A549 treated with CORT108297 at 1 μM for 4 hours (cell line): ENCODE measurements at places on chromosomes 7 and 10. TPM values are rescaled to one million over a fixed set of nuclear protein-coding genes. Genes with fewer than 3 reads are reported as not detected.

The TRIM74 gene
- 0.20 to 0.61 TPM (median 0.47 TPM) in 5 replicates for total RNA-seq

The GCK gene
- total RNA-seq: not detected in 5 replicates

The KEL gene
- not detected in 5 replicates for total RNA-seq

The CCDC172 gene
- total RNA-seq: not detected in 5 replicates

The TRIM50 gene
- not detected in 5 replicates for total RNA-seq

The KCP gene
- total RNA-seq: 0.14 to 0.25 TPM (median 0.22 TPM) in 5 replicates

The MALSU1 gene
- 70.9 to 88.0 TPM (median 86.3 TPM) in 5 replicates for total RNA-seq

The ADCYAP1R1 gene
- total RNA-seq: 0.06 to 0.09 TPM (median 0.06 TPM) in 4 of 5 replicates, not detected in the other

The AOAH gene
- 0.10 TPM in 1 of 5 replicates, not detected in the others for total RNA-seq

The FAM20C gene
- total RNA-seq: 29.0 to 46.3 TPM (median 41.5 TPM) in 5 replicates

The CALML3 gene
- total RNA-seq: 0.02 TPM in 1 of 5 replicates, not detected in the others

The ASL gene
- total RNA-seq: 20.8 to 26.1 TPM (median 24.0 TPM) in 5 replicates

The NUTM2A gene
- total RNA-seq: 0.03 to 0.14 TPM (median 0.09 TPM) in 5 replicates

The NYAP1 gene
- 1.5 to 2.4 TPM (median 2.3 TPM) in 5 replicates for total RNA-seq

The ADCK2 gene
- 16.0 to 20.5 TPM (median 18.9 TPM) in 5 replicates for total RNA-seq

The VIPR2 gene
- 0.10 TPM in 1 of 5 replicates, not detected in the others for total RNA-seq

The ASB10 gene
- total RNA-seq: not detected in 5 replicates

The LRRC17 gene
- total RNA-seq: 0.03 to 0.16 TPM (median 0.11 TPM) in 4 of 5 replicates, not detected in the other
